ENCODE measurements at places on chromosomes 11 and 22.

- no peak for DNase-seq
These were observed 4.7 kb upstream of the AP1B1 start for GRCh38 chr22:29393019-29393608.

DNA sequence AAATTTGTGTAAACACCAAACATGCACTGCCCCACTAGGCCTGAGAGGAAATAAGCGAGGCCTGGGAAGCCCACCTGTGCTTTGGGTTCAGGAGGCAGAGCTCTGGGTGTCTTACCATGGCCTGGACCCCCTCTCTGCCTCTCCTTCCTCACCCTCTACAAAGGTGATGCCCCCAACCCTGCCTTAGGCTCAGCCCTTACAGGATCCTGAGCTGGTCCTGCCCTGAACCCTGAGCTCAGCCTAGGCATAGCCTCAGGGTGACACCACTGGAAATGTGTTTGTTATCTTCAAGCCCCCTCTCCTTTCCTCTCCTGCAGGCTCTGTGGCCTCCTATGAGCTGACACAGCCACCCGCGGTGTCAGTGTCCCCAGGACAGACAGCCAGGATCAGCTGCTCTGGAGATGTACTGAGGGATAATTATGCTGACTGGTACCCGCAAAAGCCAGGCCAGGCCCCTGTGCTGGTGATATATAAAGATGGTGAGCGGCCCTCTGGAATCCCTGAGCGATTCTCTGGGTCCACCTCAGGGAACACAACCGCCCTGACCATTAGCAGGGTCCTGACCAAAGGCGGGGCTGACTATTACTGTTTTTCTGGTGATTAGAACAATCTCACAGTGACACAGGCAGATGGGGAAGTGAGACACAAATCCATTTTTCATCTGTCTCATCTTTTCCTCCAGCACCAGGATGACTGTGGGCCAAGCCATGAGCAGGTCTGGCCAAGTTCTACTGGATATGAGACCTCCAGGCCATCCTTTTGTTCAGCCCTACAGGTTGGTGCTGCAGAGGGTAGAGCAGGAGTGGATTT is 117.8 kb downstream of the GGTLC2 start:
- no peak for DNase-seq

DNA sequence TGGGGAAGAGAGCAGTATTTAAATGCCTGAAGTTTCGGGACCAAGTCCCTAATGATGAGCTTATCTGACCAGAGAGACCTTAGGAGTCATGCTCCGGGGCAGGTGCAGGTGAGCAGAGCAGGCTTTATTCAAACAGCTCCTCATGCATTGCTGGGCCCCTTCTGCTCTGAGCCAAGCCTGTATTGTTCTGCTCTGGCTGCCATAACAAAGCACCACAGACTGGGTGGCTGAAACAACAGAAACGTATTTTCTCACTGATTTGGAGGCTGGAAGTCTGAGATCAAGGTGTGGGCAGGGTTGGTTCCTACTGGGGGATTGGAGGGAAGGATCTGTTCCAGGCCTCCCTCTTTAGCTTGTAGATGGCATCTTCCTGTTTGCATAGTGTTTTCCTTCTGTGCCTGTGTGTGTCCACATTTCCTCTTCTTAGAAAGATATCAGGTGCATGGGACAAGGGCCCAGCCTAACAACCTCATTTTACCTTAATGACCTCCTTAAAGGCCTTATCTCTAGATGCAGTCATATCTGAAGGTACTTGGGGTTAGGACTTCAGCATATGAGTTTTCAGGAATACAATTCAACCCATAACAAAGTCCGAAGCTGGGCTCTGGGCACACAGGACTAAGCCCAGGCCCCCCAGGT is 97.1 kb upstream of the PARVA start:
- no peak for DNase-seq

DNA sequence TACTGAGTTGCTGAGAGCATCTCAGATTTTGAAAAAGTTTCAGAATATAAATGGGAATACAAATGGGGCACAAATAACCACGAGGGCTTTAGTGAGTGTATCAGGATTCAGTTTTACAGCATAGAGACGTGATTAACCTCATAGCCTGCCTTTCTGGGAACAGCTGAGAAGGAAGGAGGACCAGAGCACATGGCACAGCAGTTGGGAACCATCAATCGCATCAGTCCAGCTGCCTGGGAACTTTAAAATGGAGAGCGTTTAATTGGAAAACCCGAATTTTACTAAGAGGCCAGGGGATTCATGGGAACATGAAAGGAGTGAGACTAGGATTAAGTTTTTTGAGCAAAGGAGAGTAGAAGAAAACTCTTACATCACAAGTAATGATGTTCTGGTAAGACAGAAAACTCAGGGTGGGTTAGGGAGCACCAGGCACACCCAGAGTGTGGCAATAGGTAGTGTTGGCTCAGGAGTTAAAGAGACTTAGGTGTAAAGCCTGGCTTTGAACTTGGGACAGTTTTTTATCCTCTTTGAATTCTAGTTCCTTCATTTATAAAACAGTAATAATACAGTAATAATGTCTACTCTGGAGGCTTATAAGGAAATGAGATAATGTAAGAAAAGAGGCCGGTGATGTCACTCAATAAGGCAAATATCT is 40.2 kb downstream of the FZD4 start:
- no peak for DNase-seq

DNA sequence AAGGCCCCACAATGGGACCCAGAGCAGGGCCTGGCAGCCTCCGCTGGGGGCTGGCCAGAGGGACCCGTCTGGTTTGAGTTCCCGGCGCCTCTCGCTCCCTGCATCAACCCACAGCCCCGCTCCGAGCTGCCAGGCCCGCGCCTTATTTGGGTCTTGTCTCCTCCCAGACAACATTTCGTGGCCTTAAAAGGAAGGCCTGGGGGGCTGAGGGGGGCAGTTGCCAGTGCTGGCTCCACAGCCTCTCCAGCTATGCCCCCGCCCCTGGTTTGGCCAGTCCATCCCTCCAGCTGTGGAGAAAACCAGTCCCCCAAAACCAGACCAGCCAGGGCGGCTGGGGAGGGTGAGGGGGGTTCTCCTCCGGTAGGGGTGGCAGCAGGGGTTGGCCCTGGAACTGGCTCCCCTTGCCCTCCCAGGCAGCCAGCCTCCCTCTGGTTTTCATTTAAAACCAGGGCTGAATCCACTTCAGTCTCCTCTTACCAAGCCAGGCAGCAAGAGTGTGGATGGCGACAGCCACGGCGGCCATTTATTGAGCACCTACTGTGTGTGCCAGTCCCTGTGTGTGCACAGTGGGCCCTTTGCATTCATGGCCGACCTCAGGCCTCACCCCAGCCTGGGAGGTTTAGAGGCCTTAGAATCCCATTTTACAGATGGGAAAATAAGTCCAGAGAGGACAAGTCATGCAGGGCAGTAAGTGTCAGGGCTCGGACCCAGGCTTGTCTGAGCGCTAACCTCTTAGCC is 18.6 kb downstream of the EMID1 start:
- peak; percentile 50 for DNase-seq

DNA sequence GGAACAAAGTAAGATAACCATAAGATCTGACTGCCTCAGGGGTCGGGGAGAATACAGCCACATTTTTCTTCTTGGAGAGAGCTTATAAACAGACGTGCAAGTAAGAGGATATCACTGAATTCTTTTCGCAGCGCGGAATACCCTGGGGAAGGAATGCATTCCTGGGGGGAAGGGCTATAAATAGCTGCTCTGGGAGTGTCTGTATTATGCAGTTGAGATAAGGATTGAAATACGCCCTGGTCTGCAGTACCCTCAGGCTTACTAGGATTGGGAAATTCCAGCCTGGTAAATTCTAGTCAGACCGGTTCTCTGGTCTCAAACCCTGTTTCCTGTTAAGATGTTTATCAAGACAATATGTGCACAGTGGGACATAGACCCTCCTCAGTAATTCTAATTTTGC is 1491.7 kb upstream of the RAG2 start:
- DNase-seq: peak; percentile 26

DNA sequence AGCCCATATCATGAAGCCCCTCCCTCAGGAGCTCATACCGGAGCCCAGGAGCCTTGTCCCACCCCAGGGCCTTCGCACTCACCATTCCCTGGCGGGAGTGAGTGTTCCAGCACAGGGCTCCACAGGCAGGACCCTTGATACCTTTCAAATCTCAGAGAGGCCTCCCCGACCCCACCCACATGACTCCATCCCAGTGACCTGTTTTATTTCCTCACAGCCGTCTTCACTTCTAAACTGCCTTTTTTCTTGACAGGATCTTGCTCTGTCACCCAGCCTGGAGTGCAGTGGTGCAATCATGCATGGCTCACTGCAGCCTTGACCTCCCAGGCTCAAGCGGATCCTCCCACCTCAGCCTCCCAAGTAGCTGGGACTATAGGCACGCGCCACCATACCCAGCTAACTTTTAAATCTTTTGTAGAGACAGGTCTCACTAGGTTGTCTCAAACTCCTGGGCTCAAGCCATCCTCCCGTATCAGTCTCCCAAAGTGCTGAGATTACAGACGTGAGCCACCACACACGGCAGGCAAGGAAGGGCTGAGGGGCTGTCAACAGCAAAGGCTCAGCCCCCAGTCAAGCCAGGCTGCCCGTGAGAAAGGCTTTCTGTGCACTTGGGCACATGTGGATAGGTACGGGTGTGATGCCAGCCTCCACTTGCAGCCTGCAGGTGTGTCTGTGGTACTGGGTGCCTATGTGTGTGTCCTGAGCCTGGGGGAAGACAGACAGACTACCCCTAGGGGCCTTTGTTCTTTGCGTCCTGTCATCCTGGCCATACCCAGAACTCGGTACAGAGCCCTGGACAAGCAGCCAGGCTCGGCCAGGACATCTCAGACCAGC is 9.3 kb downstream of the RPL3 start:
- DNase-seq: peak; percentile 49

GRCh38 chr11:71263386-71263785 is 11.0 kb upstream of the SHANK2 start:
- DNase-seq: peak; percentile 18

GRCh38 chr11:3073029-3073435 is 15.8 kb upstream of the CARS1 start:
- DNase-seq: peak; percentile 72

DNA sequence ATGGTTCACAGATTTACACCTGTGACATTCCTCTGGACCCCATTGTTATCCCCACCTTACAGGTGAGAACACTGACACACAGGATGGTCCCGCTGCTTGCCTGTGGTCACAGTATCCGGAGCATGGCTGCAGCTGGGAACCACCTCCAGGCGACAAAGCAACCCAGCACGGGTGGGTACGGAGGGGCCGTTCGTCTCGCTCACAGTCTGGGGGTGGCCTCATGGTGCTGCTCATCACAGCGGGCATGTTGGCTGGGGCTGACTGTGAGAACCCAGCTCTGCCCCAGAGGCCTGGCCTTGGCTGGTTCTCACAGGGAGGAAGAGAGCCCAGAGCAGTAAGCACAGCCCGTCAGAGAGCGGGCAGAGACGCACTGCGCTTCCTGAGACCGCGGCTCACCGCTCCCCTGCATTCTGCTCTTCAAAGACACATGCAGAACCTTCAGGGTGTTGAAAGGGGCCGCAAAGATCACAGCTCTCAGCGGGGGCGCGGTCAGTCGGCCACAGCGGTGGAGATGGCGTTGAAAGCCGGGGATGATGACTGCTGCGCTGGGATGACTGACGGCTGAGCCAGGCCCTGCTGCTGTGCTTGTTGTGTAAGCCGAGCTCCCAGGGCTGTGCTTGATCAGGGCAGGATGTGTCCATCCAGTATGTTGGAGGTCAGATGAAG is 423.0 kb downstream of the BRD1 start:
- DNase-seq: no peak

DNA sequence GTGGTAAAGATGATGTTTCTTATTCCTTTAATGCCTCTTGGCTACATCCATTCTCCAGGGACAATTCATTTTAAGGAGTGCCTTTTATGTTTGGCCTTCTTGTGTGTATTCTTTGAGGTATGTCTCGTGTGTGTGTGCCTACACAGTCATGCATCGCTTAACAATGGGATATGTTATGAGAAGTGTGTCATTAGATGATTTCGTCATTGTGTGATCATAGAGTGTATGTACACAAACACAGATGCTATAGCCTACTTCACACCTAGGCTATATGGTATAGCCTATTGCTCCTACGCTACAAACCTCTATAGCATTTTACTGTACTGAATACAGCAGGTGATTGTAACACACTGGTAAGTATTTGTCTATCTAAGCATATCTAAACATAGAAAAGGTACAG is 23.0 kb downstream of the ZNF202 start:
- no peak for DNase-seq

DNA sequence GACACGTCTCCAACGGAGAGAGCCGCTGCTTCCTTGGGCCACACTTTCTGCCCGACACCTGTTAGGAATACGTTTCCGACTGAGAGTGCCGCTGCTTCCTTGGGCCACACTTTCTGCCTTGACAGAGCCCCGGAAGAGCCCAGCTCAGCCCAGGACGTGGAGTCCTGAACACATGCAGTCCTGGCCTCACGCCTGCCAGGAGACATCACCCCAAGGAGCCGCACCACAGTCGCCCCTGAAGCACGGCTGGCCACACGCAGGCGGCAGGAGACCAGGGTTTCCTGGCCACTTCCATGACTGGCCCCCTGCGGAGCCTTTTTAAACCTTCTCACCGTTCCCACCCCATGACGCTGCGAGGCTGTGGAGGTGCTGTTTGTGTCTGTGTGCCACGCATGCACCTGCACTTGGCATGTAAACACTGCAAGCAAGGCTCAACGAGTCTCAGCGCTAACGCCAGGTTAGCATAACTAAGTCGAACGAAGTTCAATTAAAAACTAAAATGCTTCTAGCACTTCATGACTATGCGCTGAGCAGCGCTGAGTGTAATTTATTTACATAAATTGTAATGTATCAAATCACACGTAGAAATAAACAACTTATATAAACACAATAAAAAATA is 8.8 kb downstream of the TOLLIP start:
- no peak for DNase-seq

- no peak for DNase-seq
These were observed 33.9 kb upstream of the RIC3 start for GRCh38 chr11:8202516-8203413.

Measured in fibroblast of skin of abdomen (primary cell).